ENCODE measurements at places on chromosomes 5 and 9. TPM values are rescaled to one million over a fixed set of nuclear protein-coding genes. Genes with fewer than 3 reads are reported as not detected.

DNA sequence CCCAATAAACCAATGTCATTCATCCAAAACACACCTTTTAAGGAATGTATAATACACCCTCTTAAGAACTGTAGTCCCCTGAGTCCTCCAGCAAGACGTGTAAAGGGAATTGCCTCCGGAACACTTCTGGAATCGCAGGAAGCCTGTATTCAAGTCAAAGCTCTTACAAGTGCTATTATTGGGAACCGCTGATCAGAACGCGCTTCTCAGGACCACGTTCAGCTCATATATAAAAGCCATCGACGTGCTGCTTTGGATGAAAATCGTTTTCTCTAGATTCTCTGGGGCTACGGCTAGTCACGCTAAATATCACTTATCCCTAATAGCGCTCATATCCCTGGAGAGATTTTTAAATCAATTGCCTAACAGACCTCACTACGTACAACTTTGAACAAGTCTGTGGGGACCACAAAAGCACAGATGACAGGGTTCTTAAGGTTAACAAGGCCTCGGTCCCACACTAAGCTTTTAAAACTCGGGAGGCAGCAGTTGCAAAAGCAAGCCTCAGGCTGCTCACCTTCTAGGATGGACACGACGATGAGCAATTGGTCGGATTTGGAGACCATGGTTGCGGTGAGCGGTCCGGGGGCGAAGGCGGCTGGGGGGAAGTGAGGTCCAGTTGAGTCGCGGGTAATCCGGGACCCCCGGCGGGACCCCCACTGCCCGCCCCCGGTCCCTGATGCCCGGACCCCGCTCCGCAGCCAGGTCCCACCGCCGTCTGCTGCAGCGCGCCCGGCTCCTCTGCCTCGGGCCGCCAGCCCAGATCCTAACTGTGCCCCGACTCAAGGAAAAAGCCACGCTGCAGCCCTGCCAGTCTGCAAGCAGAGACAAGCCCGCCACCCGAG lies 548 bp downstream of the CEP120 start:
- H3K4me3 ChIP-seq, result no peak overlapping the region
- no peaks in the 10 kb centered on the region for H3K27me3 ChIP-seq

DNA sequence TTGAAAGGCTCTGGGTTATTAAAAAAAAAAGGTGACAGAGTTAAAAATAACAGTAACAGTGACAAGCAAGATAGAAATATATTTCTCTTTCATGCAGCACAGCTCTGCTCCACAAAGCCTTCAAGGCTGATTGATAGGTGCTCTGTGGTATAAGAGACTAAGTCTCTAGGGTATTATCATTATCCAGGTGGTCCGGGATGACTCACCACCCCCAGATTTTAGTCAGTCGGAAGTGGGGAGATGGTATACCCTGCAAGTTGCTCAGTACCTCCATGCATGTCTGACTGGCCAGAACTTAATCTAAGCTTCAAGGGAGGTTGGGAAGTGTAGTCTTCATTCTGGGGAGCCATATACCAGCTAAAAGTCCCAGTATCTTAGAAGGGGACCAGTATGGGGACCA lies 76.1 kb downstream of the SLC1A3 start:
- H3K27me3 ChIP-seq, result peaks cover 13% of the 10 kb centered on the region
- H3K36me3 ChIP-seq, result no peaks in the 10 kb centered on the region

Gene IFNA13
- total RNA-seq, result not detected

Gene ANKRD18A
- total RNA-seq, result 27.3 TPM

Gene PDZD2
- total RNA-seq, result 0.76 TPM
